ENCODE measurements at places on chromosomes 7 and 10. TPM values are rescaled to one million over a fixed set of nuclear protein-coding genes. Genes with fewer than 3 reads are reported as not detected.

The ZNF37A gene
- 4.0 TPM for polyA plus RNA-seq

The THSD7A gene
- polyA plus RNA-seq, result 5.1 TPM

The ALOX5 gene
- polyA plus RNA-seq, result 2.5 TPM

The ASAH2 gene
- 0.45 TPM for polyA plus RNA-seq

DNA sequence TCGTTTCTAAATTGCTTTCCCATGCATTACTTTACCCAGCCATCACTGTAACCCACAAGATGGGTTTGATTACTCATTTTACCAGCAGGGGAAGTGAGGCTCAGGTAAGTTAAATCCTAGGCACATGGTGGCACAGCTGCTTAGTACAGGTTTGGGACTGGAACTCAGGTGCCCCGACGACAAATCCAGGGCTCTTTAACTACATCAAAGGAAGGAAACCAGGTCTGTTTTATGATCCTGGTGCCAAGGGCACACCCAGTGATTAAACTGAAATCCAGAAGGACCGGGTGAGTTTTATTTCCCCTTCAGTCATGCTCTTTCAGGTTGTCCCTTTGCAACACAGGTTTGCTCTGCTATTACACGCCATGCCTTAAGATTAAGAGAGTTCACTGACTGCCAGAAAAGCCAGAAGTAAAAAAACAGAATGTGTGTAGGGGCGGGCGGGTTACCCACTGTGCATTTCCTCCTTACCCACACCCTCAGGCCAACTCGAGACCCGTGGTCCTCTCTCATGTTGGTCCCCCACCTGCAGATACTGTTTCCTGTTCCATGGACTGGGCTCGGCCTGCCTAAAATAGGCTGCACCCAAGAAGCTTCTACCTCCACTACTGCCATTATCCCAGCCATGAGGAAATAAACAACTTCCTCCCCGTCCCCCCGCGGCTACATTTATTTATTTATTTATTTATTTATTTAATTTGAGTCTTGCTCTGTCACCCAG lies 55.1 kb upstream of the KDM7A start:
- peak; percentile 26 for DNase-seq

The FAM13C gene
- polyA plus RNA-seq, result 1.5 TPM

- DNase-seq, result no peak
Measured at GRCh38 chr7:90579181-90579688, 16.9 kb upstream of the CDK14 start.

DNA sequence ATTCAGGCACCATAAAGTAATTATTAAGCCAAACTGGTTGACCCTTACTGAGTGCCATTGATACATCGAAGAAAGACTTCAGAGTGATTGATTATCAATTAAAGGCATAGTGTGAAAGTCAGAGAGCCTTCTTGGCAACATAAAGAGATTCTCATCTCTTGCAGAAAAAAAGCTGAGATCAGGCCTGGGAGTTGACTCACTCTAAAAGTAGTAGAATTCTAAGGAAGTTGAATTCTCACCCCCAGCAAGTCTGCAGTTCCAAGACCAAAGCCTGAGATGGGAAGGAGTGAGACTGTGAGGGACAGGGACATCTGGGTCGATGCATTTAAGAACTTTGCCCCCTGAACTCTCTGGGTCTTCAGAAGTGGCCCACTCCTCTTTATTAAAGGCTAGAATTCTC lies 21.6 kb upstream of the ERCC6 start:
- no peak for DNase-seq

The CRYGN gene
- not detected for polyA plus RNA-seq

GRCh38 chr7:2838873-2839578 lies 5.1 kb downstream of the GNA12 start:
- no peak for DNase-seq

DNA sequence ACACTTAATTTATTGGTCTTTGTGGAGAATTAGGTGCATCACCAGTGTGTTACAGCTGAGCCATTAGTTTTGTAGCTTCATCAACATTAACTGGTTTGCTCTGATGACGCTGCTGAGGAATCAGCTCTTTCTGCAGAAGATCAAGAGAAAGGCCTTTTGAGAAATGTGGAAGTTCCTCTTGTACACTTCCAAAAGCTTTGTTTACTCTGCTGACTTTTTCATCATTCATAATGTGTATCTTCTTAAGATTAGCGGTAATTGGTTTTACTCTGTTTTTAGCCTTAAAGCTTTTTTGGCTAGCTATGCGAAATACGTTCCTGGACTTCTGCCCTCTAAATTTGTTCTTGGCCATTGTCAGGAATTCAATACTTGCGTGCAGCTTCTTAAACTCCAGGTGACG lies 8.2 kb upstream of the PHYH start:
- no peak for DNase-seq

GRCh38 chr7:5143935-5144903 lies 45.8 kb upstream of the WIPI2 start:
- peak; percentile 76 for DNase-seq

The PIK3CG gene
- 0.15 TPM for polyA plus RNA-seq

GRCh38 chr7:85025312-85025756 lies 161.5 kb downstream of the SEMA3D start:
- no peak for DNase-seq

DNA sequence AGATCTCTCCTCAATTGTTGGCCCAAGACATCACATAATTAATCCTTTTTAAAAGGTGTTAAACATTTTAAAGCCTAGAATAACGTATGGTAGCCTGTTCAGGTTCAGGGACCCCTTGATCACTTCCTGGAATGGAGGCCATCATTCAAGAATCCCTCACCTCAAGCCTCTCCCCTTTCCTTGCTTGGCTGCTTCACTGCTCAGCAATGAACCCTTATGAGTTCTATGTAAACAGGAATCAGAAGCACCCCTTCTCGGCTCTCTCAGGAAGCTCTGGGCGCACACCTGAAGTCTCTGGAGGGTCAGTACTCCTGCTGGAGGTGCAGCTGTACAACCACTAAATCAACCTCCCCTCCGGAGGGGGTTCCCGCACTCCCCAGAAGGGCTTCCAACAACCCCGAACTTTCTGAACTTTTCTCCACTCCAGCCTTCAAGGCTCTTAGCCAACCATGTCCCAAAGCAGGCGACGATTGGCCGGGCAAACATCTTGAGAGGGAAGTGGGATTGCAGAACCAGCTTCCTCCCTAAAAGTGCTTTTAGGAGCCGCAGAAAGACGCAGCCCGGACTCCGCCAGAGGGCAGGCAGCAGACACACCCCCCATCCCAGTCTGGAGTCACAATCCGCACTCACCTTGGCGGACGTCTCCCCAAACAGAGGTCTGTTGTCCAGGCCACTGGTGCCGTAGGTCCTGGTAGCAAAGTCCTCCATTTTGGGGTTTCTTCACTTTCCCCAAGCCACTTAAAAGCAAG lies 562 bp downstream of the TMEM243 start:
- DNase-seq, result peak; percentile 69

The PKD2L1 gene
- 0.17 TPM for polyA plus RNA-seq

- no peak for DNase-seq
Measured at GRCh38 chr10:69179089-69179742, 818 bp upstream of the SUPV3L1 start.

The UTF1 gene
- not detected for polyA plus RNA-seq

GRCh38 chr10:75418712-75419111 lies 12.7 kb upstream of the LRMDA start:
- DNase-seq, result no peak

The CHN2 gene
- 7.4 TPM for polyA plus RNA-seq

The PNLIPRP2 gene
- not detected for polyA plus RNA-seq

GRCh38 chr7:71135663-71136062 lies 3.7 kb downstream of the GALNT17 start:
- no peak for DNase-seq

GRCh38 chr7:35734001-35734483 lies 39.1 kb upstream of the HERPUD2 start:
- DNase-seq, result no peak

- no peak for DNase-seq
Measured at GRCh38 chr7:44881066-44881600, 4.2 kb downstream of the PURB start.

- no peak for DNase-seq
Measured at GRCh38 chr7:150948791-150949251, 29.3 kb downstream of the KCNH2 start.

The PRKG1 gene
- polyA plus RNA-seq, result 3.6 TPM

The GRM8 gene
- not detected for polyA plus RNA-seq

- DNase-seq, result no peak
Measured at GRCh38 chr10:23399701-23400144, 39.2 kb upstream of the OTUD1 start.

GRCh38 chr7:45901566-45901965 lies 13.3 kb downstream of the IGFBP1 start:
- no peak for DNase-seq

The EIF5AL1 gene
- polyA plus RNA-seq, result 1.4 TPM

The CALML5 gene
- not detected for polyA plus RNA-seq

- no peak for DNase-seq
Measured at GRCh38 chr7:50818324-50818723, 35.6 kb upstream of the GRB10 start.

The ARHGAP19 gene
- 5.3 TPM for polyA plus RNA-seq

DNA sequence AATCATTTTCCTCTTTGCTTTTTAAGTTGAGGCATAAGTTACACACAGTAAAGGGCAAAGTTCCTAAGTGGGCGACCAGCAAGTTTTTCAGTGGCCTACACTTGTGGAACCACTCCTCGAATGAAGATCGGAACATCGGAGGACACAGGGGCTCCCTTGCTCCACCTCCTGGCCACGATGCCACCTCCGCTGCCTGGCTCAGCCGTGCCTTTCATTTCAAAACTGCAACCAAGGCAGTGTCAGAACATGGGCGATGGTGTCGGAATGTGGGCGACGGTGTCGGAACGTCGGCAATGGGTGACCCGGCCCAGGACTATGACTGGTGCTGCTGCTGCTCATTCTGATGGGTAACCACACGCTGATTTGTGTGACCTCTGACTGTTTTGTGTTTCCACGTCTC lies 9.6 kb upstream of the VIPR2 start:
- DNase-seq, result no peak

DNA sequence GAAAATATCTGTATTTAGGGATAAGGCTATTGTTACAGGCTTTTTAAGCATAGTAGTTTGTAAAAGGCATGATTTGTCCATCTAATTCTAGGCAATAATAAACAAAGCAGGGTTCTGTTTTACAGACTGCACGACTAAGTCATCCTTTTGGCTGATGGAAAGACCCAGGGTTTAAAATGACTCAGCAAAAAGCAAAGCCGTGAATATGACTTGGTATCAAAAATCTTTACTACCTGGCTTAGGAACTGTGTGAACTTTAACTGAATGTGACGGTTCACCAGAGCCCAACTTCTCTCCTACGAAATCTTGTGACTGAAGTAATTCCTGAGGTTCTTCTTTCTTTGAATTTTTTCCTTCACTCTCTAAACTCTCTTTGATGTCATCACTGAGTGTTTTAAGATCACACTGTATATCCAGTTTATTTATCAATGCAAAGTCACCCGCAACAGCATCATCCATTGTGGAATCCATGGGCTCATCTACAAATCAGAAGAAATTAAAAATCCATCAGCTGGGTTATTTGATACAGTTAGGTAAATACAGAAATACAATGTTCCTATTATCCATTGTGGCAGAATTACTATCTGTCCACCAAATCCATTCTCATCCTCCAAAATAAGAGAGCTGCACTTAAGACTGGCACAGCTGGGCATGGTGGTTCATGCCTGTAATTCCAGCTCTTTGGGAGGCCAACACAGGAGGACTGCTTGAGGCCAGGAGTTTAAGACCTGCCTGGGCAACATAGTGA lies 17.0 kb downstream of the ATE1 start:
- DNase-seq, result no peak

The ELN gene
- 14.9 TPM for polyA plus RNA-seq

Measured in kidney (tissue), 22 donors.